ENCODE measurements at places on chromosomes 6 and 20.

- no peak for DNase-seq
Observed at GRCh38 chr20:10002866-10003265, 31.9 kb upstream of the ANKEF1 start.

- no peak for DNase-seq
Observed at GRCh38 chr6:167708501-167709094, 118.1 kb upstream of the AFDN start.

DNA sequence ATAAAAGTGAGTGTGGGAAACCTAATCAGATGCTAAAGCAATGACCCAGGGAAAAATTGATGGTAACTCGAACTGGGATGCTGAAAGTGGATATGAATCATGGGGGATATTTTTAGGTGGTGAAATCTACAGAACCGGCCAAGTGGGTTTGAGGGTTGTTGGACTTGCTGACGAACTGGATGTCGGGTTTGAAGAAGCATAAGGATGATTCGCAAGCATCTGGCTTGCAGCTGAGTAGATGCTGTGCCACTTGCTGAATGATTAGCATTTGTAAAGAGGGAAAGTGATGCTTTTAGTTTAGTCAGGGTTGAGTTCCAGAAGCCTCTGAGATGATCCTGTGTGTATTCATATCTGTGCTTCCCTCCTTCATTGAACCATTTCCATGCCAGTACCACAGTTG is 54.9 kb downstream of the UBR2 start:
- no peak for DNase-seq

GRCh38 chr20:25399037-25399430 is 8.4 kb upstream of the ABHD12 start:
- DNase-seq, result peak; percentile 34

GRCh38 chr6:144847916-144848315 is 562.8 kb downstream of the UTRN start:
- no peak for DNase-seq

DNA sequence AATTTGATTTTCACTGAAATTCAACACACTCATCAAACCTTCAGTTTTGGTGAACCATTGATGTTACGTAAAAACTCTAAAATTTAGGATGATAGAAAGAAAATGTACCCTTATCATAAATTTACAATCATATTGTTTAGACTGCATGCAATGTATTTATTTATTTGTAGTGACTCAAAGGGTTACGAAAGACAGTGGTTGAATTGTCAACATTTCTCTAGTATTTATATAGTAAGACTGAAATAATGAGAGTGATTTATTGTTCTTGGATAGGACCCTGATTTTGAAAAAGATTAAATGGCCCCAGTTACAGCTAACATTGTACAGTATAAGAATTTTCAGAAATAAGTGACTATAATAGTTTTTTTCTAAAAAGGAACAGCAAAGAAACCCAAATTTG is 591.5 kb downstream of the RFPL4B start:
- no peak for DNase-seq

DNA sequence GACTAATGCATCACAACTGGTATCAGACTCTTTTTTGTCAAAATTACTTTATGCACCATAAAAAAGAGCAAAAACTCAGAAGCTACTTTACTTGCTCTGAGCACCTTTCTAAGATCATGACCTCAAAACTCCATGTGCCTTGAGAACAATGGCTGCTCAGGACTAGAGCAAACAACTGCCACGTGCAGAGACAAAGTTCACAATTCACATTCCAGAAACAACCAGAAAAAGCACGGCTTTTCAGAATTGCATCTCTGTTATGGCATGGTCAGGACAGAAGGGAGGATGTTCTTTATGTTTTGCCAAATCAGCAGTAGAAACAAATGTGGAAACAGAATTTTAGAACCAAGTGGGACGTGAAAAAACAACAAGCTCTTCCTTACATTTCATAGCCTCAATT is 70.5 kb downstream of the CNKSR3 start:
- DNase-seq, result no peak
